ENCODE measurements at places on chromosomes 7 and 10. TPM values are rescaled to one million over a fixed set of nuclear protein-coding genes. Genes with fewer than 3 reads are reported as not detected.

The PAX4 gene
- 1.8 TPM for total RNA-seq

The CXCL12 gene
- total RNA-seq = 97.8 TPM

The AKR1C1 gene
- total RNA-seq = 66.9 TPM

The CYP17A1 gene
- not detected for total RNA-seq

The SPDYE1 gene
- total RNA-seq = not detected

The CRHR2 gene
- not detected for total RNA-seq

The NEUROD6 gene
- not detected for total RNA-seq

GRCh38 chr7:79610313-79610712, 156.8 kb upstream of the MAGI2 start:
- DNase-seq = no peak

GRCh38 chr10:84632866-84633265, 304.5 kb downstream of the CCSER2 start:
- DNase-seq = no peak

GRCh38 chr7:137895301-137896221, 48.8 kb upstream of the DGKI start:
- no peak for DNase-seq

DNA sequence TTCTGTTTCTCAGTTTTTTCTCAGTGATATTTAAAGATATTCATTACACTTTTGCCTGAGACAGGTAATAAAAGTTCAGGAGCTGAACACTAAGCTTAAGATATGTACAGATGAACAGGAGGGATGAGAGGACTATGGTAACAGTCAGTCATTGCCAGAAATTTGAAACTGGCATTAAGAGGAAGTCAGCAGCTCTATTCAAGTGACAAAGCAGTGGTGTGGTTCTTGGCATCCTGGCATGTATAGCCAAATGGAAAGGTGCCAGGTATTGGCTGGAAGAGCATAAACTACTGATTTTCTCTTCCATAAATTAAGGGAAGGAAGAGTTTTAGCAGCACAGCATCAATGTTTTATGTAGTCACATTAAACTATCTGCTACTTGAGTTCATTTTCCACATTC, 22.7 kb downstream of the HOXA1 start:
- no peak for DNase-seq

DNA sequence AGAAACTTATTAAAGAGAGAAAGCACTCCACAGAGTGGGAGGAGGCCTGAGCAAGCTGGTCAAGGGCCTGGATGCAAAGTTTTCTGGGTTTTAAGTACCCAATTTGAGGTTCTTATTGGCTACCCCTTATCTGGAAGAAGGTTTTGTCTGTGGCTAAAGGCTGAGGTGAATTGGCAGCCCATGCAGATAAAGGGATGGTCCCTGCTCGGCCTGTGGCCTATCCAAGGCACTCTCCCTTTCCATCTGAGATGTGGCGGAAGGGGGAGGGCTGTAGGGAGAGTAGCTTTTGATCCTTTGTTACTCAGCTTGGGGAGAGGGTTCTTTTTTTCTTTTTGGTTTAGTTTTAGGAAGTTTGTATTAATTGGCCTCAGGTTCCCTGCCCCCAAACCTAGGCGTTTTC, 465.1 kb downstream of the ATRNL1 start:
- no peak for DNase-seq

GRCh38 chr10:106929291-106929895, 235.1 kb downstream of the SORCS1 start:
- DNase-seq = no peak

DNA sequence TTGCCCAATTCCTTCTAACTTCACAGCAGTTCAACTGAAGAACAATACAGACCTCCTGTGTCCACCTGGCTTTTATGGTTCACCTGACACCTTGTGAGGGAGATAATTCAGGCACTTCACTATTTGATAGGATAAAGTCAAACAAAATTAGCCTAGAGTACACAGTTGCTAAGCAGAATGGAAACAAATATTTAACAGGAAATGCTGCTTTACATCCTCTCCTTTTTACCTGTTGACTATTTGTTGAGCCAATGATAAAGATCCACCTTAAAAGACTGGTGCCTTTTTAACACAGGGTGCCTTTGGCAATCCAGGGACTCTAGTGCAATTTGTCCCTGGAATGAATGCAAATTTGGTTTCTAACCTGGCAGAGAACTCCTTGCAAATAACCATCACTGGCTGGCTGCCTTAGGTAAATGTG, 39.8 kb downstream of the ITPRID1 start:
- DNase-seq = no peak

GRCh38 chr10:94315024-94315451, 47.7 kb downstream of the NOC3L start:
- DNase-seq = no peak

GRCh38 chr10:74322141-74322540, 171.1 kb downstream of the ADK start:
- no peak for DNase-seq

DNA sequence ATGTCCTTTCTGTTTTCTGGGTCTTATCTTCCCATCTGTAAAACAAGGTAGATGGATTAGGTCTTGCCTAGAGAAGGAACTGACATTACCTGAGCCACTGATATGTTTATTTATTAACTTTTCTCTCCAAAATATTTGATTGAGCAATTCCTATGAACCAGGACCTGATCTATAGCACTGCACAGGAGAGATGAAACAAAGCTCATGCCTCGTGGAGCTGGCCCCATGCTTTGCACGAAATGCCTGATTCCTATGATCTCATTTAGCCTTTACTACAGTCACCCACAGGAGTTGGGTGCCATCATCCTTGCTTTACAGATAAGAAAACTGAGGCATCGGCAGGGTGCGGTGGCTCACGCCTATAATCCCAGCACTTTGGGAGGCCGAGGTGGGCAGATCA, 48.2 kb upstream of the ZMIZ1 start:
- no peak for DNase-seq

GRCh38 chr7:146414937-146415336, 298.3 kb downstream of the CNTNAP2 start:
- no peak for DNase-seq

GRCh38 chr10:100715101-100715444, 30.3 kb upstream of the PAX2 start:
- DNase-seq = no peak

- no peak for DNase-seq
Measured at GRCh38 chr10:60144099-60144498, 237.7 kb upstream of the CCDC6 start.

GRCh38 chr7:47764746-47765145, 182.8 kb upstream of the TNS3 start:
- no peak for DNase-seq
